ENCODE measurements at places on chromosomes 3 and 15. TPM values are rescaled to one million over a fixed set of nuclear protein-coding genes. Genes with fewer than 3 reads are reported as not detected.
A peak's percentile ranks its signal among the peaks of the same experiment; 100 is the strongest.

DNA sequence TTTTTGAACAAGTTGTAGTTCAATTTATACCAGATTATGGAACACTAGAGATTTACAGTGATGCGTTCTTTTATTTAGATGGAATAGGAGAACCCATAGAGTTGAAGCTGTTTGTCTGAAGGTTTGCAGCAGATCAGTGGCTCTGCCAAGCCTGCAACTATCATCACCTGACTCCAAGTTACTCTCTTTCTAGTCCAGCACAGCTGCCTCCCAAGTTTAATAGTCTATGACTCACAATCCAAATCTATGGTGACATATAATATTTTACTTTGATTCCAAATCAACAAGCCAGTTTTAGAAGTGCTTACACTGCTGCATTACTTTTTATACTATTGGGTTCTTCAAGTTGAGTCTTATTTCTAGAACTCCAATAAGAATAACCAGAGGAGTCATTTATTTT lies 400.4 kb downstream of the LPP start:
- DNase-seq = no peak

GRCh38 chr3:43503067-43503728 lies 118.6 kb downstream of the ANO10 start:
- DNase-seq = no peak

DNA sequence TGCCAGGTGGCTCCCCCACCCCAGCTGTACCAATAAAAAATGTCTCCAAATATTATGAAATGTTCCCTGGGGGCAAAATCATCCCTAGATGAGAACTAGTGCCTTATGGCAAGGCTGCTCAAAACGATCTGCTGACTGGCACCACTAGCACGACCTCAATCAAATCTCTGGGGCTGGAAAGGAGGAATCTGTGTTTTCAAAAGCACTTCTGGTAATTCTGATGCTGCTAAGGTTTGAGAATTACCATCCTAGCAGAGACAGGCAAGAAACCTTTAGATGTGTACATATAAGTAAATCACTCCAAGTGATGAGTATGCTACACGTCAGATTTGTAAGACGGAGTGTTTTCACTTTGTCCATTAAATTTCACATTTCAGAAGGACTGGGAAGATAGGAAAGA lies 360.1 kb upstream of the THRB start:
- DNase-seq = no peak

DNA sequence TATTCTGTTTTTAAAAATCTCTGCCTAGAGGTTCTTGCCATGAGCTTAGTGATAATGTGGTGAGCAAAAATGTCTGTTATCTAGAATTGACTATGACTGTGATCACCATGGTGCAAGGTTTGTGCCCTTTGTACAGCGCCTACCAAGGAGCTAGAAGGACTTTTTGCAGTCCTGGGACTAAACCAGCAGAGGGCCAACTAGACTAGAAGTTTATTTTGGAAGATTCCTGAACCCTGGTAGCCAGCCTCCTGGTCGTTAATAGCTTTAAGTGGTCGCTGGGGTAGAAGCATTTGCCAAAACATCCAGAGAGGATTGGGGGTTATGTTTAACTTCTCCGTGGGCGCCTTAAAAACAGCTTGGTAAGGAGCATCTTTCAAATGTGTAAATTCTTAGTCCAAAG lies 7.8 kb downstream of the SCG5 start:
- DNase-seq = peak; percentile 29

DNA sequence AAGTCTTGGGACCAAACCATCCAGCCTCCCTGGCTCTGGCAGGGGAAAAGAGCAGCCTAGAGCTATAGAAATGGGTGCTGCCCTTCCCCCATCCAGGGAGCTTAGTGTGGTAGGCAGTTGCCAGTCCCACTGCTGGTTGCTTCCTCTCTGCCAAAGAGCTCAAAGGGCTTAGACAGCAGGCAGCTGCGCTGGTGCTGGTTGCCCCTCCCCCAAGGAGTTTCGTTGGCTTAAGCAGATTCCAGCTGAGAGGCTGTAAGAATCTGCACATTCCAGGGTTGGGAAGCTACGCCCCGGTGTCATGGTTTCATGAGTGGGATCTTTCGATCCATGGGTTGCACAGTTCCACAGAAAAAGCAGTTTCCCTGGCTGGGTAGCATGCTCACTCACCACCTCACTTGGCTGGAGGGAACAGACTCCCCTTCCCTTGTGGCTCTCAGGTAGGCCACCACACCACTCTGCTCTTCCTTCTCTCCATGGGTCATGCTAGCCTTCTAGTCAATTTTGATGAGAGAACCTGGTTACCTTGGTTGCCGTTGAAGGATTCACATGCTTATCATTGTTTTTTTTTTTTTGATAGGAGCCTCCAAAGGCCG lies 195.1 kb downstream of the EPHA6 start:
- DNase-seq = no peak

DNA sequence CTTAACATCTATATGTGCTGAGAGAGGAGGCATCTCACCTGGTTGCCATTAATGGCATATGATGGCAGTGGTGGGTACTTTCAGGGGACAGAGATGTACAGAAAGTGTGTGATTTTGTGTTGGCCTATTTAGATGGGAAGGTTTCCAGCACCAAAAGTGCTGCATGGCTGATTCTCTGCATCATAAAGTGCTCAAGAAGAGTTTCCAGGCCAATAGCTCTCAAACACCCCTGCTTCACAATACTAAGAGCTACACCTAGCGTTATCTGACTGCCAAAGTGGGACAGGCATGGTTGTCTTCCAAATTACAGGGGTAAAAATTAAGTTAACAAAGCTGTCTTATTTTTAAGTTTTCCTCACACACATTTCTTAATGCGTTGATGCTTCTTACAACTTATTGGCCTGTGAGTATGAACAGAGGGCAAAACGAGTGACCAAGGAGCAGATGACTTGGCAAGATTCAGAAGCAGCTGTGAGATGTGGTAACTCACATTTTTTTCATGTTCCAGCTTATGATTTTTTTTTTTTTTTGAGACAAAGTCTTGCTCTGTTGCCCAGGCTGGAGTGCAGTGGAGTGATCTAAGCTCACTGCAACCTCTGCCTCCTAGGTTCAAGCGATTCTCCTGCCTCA lies 41.4 kb upstream of the VEPH1 start:
- no peak for DNase-seq

DNA sequence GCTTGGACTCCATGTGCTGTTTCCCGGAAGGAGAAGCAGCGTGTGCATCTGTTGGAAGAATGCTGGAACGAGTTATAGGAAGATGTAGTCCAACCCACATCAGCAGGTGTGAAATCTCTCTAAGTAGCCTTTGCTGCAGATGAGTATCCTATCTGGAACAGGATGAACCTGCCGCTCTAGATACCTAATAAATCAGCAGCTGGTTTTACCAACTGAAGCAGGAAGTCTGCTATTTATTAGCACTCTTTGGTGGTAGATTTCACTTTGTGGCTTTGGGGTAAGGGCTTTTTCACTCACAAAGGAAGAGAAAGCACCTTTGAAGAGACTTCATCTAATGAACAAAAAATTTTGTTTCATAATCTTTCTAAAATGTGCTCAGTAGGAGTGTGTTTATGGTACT lies 66.4 kb downstream of the DCUN1D1 start:
- DNase-seq = no peak

DNA sequence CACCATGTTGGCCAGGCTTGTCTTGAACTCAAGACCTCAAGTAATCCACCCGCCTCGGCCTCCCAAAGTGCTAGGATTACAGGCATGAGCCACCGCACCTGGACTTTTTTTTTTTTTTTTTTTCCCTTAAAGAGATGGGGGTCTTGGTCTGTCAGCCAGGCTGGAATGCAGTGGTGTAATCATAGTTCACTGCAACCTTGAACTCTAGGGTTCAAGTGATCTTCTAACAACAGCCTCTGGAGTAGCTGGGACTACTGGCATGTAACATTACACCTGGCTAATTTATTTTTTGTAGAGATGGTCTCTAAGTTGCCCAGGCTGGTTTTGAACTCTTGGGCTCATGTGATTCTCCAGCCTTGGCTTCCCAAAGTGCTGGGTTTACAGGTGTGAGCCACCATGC lies 81.6 kb downstream of the ANKRD28 start:
- DNase-seq = no peak

- DNase-seq = no peak
Measured at GRCh38 chr3:17261627-17262369, 377.0 kb downstream of the PLCL2 start.

DNA sequence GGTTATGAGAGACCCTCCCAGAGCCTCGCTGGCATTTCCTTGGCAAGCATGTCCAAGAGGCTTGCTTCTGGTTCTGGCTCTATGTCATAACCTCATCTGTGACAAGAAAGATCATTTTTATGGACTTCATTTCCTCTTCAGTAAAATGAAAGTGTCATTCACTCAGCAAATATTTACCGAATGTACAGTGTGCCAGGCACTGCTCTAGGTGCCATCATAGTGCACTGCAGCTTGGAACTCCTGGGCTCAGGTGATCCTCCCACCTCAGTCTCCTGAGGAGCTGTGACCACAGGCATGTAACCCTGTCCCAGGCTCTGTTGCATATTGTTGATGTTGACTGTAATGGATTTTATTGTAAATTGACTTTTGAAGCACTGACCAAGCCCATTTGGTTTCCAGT lies 18.7 kb upstream of the ITPKA start:
- DNase-seq = no peak

DNA sequence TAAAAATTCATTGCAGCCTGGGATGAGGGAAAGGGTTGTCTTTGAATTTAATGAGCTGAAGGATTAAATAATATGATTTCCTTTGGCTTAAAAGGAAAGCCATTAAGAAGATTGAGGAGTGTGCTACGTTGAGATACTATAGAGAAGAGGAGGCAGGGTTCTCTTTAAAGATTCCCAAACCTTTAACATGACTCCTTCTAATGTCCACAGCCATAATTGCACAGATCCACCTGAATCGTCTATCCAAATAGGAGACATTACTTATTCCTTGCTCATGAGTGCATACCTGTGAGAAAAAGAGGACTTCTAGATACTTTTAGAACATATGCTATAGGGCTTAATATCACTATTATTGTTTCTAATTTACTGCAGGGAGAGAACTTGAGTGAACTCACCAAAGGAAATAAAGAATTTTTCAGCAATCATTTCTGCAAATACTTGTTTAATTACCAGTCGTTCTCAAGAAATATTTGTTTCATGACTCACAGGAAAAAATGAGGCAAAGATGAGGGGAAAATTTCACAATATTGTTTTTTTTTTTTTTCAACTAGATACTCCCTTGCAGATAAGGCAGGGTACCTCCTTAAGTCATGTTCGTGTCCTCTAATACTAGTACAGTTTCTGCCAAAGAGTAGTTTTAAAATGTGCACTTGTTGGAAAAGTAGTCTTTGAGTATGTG lies 8.9 kb upstream of the SUCNR1 start:
- DNase-seq = no peak

DNA sequence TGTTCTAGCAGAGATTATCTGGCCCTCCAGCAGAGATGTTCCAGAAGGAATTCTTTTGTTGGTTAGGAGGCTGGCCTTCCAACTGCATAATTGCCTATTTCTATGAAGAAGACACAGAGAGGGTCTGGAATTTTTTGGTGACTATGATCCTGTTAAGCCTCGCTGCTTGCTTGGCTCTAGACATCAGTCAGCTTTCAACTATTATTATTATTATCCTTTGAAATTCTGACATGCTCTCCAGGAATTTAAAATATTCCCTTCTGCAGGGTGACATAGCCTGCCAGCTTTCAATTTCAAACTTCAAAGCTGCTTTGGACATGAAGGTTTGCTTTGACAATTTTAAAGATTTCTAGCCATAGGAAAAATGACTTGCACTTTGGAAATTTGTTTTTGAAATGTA lies 26.3 kb upstream of the ZNF148 start:
- no peak for DNase-seq

GRCh38 chr15:69853544-69853951 lies 244.2 kb downstream of the TLE3 start:
- no peak for DNase-seq

- DNase-seq = no peak
Measured at GRCh38 chr3:104523136-104523535, 843.6 kb upstream of the ALCAM start.

GRCh38 chr3:187739561-187740332 lies 5.5 kb downstream of the BCL6 start:
- peak; percentile 86 for DNase-seq

- no peak for DNase-seq
Measured at GRCh38 chr3:156788846-156789245, 37.3 kb upstream of the LEKR1 start.

DNA sequence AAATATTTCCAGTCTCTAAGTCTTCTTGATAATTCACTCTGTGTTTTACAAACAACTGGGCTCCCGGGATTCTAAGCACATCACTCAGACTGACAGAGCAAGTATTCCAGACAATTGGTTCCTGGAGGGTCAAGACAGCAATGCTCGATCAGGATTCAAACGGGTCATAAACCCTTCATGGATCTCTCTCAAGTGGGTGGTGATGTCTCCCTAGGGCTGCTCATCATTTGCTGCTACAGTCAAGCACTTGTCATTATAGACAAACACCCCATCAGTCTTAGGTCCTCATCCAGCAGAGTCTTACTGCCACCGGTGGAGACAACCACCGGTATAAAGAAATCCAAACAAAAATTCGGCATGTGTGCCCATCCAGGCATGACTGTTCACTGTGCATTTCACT lies 921.1 kb downstream of the FHIT start:
- DNase-seq = no peak

DNA sequence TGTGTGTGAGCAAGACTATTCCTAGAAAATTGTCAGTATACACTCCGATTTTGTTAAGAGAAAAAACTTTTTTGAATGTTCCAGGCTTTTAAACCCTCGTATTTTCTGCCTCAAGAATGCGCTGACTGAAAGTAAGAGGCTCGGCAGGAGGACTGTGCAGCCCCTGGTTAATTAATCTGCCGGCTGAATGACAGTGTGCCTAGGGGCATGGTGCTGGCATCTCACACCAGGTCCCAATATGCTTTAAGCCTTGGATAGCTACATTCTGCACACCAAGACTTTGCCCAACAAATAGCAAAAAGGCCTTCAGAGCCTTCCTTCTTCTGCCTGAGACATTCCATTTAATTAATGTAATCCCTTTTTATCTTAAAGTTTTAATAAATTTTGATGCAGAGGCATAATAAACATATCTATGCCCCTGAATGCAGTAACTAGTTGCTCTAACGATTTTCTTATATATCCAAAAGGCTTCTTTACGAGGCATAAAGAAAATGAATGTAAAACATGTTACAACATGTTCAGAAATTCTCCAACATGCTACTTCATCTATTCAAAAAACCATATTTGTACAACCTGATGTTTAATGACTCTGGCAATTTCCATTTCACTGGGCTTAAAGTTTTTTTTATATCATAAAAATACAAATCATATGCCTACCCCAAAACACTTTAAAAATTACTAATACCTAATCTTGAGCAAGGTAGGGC lies 37.9 kb downstream of the DPH6 start:
- no peak for DNase-seq

- no peak for DNase-seq
Measured at GRCh38 chr3:52816654-52817053, 13.8 kb downstream of the ITIH4 start.

- DNase-seq = no peak
Measured at GRCh38 chr3:23909341-23909740, 7.4 kb downstream of the NKIRAS1 start.

GRCh38 chr15:100041127-100041828 lies 300.5 kb downstream of the ADAMTS17 start:
- no peak for DNase-seq

The ZNF620 gene
- 3.3 TPM for total RNA-seq

The EXD1 gene
- not detected for total RNA-seq

The GPR62 gene
- not detected for total RNA-seq

The RAB27A gene
- total RNA-seq = 90.2 TPM

The SEMA7A gene
- total RNA-seq = 6.8 TPM

The SCAANT1 gene
- not detected for total RNA-seq

The DUOXA2 gene
- total RNA-seq = not detected
